Activated CD8-positive, alpha-beta memory T cell treated with anti-CD3 and anti-CD28 coated beads, Interleukin-2, amount 10 ng/mL, durations not matched to agents 7 days and 5 days (primary cell): ENCODE measurements at places on chromosomes 4 and X.

DNA sequence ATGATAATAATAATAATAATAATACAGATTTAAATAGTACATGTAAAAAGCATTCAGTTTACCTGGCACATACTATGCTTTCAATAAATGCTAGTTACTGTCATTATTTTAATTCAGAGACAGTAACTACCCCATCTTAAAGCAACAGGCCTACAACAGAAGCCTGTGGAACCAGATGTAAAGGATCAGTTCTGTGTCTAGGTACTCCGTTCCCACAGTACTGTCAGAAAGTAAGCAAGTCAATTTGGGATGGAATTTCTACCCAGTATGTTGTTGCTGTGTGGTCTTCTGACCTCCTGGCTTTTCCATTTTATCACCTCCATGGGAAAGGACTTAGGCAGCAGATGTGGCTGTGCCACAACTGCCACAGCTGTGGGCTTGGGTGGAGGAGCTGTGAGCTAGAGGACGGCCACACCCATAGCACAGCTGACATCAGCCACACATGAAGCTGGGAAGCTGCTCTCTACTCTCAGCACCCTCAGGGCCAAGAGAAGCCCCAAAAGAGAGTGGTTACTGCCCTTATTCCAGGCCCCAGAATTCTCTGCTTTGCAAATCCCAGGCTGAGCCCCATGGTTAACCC is 102.8 kb downstream of the CBR4 start:
- DNase-seq, result no peak

DNA sequence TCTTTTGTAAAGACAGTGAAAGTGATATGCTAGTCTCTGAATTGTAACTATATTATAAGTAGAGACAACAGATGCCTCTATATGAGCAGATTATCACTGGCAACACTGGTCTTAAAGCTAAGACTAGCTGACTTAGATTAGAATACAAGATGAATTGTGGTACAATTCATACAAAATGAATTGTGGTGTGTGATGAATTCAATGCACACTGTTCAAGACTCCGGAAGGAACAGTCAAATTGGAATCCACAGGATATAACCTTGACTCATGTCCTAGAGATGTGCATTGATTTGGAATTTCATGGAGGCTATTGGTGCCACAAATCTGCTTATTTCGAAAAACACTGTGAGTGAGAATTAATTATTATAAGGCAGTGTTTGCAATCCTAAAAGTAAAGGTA is 701.8 kb downstream of the PCDH7 start:
- DNase-seq, result no peak

DNA sequence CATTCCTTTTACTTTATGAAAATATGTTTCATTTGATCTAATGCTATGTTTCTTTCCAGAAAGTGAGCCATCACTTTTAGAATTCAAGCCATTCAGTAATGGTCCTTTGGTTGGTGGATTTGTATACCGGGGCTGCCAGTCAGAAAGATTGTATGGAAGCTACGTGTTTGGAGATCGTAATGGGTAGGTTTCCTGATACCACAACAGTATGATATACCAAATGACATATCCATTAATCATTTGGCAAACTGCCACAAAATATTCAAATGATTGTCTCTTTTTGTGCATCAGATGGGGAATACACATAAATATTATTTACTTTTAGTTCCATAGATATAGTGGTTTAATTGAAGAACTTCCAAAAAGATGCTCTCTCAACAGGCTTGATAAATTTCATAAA is 68.2 kb downstream of the HHIP start:
- no peak for DNase-seq

GRCh38 chr4:116688536-116688935 is 396.8 kb downstream of the TRAM1L1 start:
- no peak for DNase-seq

DNA sequence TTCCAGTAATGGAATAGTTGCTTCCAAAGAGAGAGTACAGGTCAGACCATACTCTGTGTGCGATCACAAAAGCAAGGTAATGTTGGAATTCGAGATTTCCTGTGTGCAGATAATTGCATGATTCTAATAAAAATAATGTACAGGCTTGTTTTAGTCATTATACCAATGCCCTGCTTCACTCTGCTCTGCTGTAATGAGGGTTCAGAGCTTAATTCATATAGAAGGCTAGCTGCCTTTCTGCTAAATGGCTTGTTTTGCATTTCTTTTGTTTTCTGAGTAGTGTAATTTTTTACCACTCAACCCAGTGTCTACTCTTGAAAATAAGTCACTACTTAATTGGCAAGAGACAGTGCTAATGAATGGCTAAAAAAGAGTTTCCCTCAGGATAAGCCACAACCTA is 236.0 kb downstream of the CAMK2D start:
- DNase-seq, result no peak

GRCh38 chrX:13009273-13009672 is 34.4 kb downstream of the TMSB4X start:
- no peak for DNase-seq

- no peak for DNase-seq
These were observed 173.4 kb upstream of the JADE1 start for GRCh38 chr4:128635955-128636560.

DNA sequence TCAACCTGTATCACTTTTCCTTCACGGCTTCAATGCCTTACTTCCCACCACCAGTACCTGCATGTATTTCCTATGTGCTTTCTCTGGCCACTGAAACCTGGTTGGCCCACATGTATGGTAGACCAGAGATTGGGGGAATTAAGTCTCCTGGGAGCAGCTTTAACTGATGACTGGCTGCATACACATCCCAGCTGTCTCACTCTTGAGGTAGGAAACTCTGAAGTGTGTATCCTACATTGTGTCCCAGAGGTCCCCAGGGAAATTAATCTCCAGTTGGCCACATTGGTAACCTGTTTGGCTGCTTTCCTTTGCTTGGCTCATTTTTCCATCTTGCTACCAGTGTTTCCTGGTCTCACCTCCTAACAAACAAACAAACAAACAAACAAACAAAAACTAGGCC is 124.4 kb downstream of the ZNF827 start:
- DNase-seq, result no peak

- no peak for DNase-seq
These were observed 97.1 kb downstream of the TMA16 start for GRCh38 chr4:163591614-163592020.

- DNase-seq, result no peak
These were observed 87.3 kb downstream of the CAMK2D start for GRCh38 chr4:113674251-113674650.

DNA sequence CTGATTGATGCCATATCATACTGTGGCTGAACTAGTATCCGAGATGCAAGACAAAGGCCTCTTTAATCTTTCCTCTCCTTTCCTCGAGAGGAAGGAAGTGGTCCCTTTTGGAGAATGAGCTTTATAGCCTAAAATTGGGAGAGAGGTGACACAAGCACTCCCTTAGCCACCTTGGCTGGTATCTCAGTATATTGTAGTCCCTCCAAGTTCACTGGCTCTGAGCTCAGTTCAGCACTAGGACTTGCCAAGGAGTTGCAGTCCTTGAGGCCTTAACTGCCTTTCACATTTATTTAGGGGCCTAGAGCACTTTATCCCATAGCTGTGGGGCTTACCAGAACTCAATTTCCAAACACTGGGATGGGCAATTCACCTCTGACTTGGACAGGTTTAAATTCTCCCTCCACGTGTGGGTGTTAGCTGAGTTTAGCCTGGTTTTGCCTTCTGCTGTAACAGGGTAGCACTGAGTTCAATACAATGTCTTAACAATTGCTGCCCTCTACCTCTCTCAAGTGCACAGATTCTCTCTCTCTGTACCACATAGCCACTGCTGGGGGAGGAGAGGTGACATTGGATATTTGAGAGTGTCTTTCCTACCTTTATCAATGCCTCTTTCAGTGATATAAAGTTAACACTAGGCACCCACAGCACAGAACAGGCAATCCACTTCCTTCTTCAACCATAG is 216.4 kb downstream of the TECRL start:
- DNase-seq, result no peak

- DNase-seq, result no peak
These were observed 433.6 kb downstream of the MAGEB5 start for GRCh38 chrX:26649534-26649933.

DNA sequence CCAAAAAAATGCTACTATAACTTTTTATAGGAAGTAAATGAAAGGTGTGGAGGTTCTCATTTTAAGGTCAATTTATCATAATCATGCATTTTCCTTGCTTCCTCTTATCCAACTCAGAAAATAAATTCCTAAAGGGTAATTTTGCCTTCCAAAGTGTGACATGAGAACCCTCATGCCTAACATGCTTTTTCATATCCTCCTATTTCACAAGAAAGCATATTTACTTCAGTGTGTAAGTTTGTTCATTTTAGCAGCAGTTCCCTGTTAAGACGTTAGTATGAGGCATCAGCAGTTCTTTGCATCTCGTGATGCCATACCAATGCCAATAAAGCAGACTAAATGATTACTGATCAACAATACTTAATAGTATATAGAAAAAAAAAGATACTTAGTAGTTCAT is 18.4 kb downstream of the WDFY3 start:
- no peak for DNase-seq

GRCh38 chr4:75634951-75635350 is 4.6 kb upstream of the CDKL2 start:
- DNase-seq, result no peak

GRCh38 chr4:150581641-150582051 is 305 bp upstream of the MAB21L2 start:
- no peak for DNase-seq

DNA sequence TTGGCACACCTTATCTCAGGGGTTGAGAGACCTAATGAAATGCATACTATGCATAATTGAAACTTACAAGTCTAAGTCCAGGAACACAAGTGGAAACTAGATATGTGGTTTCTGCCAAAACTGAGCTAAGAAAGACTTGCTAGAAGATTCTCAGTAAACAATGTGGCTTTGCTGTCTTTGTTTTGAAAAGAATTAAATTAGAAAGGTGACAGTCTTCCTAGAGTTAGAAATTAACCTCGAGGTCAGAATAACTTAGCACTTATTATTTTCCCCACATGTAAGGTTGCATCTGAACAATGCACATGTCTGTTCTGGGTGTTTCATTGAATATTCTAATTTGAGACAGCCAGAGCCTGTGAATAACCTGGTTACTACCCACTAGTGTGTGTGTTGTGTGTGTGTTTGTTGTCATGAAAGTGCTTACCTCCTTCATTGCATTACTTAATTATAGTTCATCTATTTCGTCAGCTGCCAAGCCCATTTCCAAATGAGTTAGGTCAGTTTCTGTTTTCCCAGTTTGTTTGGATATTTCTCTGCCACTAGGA is 1.5 kb downstream of the EREG start:
- DNase-seq, result no peak

DNA sequence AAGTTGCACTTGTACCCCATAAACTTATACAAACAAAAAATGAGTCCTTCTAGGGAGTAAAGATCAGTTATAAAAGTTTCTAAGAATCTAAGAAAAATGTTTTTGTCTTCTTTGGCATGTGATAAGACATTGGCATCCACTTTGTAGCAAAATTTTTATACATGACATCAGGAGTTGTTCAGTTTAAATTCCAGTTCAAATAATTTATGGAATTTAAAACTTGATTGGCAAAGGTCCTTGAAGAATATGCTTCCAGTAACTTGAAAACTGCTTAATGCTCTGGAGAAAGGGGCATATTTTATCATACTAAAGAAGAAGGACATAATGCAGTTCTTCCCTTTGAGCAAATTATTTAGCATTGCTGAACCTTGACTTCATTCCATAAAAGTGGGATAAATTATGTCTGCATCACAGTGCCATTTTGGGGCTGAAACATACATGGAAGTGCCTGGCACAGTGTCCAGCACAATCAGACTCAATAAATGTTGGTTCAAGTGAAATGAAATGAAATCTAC is 163.3 kb upstream of the IL15 start:
- no peak for DNase-seq

DNA sequence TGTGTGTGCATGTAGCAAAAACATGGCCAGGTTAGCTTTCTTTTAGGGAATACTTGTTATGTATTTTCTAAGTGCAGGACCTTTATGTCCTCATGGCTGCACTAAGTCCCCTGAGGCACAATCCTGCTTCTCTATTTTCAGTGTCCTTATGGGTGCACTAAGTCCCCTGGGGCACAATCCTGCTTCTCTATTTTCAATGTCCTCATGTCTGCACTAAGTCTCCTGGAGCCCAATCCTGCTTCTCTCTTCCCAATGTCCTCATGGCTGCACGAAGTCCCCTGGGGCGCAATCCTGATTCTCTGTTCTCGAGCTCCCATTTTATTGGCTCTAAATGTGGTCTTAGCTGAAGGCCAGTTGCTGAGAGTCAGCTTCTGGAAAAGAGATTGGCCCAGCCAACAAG is 49.7 kb upstream of the GPRIN3 start:
- no peak for DNase-seq

DNA sequence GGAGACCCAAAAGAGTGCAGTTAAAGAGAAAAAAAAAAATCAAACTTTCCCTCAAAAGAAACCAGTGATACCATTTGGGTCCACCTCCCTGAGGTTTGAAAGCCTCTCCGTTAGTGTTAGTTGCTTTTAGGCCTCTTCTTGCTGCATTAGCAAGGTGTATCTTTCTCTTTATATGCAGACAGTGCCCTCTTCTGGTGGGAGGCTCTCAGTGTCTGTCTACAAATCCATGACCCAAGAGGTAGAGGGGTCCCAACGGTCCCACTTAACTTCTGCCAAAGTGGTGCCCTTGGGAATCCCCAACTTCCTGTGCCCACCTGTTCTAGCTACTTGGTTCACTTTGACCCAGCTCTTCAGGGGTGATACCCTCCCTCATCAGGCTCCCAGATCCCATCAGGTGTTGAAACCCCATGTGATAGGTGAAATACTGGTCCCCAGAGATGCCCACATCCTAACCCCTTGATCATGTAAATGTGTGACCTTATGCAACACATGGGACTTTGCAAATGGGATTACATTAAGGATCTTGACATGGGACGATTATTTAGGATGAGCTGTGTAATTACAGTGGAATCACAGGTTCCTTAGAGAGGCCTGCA is 63.7 kb upstream of the CD99 start:
- peak; percentile 73 for DNase-seq

DNA sequence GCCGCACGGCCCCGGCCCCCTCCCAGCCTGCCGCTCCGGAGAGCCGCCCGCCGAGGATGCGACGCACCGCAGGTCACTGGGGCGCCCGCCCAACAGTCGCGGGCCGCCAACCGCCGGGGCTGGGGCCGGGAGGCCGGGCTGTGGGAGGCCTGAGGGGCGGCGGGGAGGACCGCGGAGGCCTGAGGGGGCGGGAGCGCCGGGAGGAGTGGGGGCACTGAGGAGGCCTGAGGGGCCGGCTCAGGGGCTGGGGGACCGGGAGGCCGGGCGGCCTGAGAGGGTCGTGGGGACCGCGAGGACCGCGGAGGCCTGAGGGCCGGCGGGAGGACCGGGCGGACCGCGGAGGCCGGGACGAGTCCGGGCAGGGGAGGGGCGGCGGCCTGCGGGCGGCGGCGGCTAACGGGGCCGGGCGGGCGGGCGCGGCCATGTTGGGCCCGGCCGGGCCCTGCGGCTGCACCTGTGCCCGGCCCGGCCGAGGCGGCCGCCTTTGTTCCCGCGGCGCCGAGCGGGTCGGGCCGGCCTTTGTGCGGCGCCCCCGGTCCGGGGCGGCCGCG is 353 bp downstream of the NSD2 start:
- peak; percentile 60 for DNase-seq

- DNase-seq, result peak; percentile 88
These were observed at the start of gene TMEM154 for GRCh38 chr4:152679414-152680281. Gene TMEM154 (minus strand): TSS chr4:152679997. CDS start chr4:152679933, 64 bp downstream.
